ENCODE measurements at places on chromosomes 1 and 21.

- no peak for DNase-seq
Observed at GRCh38 chr1:15546641-15547040, 20.0 kb downstream of the DNAJC16 start.

DNA sequence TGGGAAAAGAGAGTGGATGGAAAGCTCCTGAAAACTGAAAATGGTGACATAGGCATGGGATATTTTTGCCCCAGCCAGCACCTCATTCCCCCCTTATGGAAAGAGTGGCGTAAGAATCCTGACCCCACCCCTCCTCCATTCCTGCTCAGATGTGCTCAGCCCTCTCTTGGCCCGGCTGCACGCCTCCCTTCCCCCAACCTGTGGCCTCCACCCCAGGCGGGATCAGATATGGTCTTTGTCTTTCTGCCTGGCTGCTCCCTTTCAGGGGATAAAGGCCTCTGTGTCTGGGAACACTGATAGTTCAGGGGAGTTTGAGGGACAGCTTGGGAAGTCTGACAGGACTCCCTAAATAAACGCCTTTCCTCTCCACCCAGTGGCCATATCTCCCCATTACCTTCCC lies 49.8 kb downstream of the KIRREL1 start:
- DNase-seq: no peak

- DNase-seq: no peak
Observed at GRCh38 chr21:38134084-38134873, 122.5 kb upstream of the KCNJ15 start.

DNA sequence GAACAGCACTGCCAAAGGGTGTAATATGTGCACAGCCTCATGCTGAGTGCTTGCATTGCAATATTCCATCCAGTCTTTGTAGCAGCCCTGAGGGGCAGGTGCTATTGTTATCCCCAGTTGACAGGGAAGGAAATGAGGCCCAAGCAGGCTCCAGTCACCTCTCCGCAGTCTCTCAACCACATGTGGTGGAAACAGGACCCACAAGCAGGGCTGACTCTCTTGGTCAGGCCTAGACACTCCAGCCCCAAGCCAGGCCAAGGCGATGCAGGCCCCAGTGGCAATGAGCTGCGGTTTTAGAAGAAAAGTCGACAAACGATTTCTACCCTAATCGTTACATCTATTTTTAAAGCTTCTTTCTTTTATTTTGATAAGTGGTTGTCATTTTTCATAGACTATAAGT lies 52.6 kb upstream of the GADD45A start:
- DNase-seq: no peak

DNA sequence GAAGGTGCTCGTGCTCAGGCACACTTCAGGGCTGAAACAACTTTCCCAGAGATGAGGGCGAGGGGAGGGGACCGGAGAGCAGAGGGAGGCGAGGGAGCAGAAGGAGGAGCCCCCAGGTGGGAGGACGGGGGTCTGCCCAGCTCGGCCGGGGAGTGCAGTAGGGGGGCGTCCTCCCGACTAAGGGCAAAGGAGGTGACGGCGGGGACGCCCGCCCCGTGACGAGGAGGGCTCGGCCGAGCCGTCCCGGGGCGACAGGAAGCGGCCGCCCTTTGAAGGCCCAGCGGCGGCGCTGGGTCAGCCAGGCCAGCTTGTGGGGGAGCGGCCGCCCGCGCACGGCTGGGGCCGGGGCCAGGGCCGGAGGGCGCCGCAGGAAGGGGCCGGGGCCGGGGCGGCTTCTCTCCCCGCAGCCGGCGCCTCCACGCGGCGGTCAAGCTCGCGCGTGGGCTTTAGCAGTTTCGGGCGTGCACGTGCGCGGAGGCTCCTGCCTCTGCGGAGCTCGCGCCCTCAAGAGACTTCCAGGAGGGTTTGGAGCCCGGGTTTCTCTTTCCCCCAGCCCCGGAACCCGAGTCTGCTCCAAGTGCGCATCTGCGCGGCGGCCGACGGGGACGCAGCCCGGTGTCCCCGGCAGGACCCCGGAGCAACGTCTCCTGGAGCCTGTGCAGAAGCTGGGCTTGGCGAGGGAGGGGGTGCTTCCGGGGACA lies 100.8 kb upstream of the SLC45A1 start:
- no peak for DNase-seq

DNA sequence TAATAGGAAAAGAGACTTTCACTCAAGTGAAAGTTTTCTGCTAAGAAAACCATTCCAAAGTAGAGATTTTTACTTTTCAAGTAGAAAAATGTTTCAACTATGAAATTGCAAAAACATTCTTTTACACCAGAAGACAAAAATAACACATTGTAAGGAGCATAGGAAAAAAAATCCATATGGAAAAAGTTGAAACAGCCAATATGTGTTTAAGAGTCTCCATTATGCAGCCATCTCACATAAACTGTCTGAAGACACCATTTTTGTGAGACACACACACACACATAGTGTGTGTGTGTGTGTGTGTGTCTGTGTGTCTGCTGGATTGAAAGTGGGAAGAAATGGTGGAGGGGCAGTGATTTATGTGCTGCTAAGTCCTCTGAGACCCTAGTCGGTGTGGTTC lies 162.1 kb downstream of the HHAT start:
- no peak for DNase-seq

DNA sequence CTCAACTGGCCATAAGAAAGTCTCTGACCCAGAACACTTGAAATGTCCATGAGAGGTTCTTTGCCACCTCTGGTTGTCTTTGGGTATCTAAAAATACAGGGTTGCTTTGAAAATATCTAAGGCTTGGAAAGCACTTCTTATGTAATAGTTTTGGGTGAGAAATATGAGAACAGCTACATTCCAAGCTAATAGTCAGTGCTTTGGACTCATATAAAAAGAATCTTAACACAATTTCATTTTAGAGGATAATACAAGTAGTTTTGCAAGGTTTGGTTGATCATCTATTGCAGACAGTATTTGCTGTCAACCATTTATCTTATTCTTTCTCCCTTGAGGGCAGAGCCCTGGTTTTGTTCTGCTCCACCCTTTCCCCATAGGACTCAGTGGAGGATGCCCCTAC lies 207.5 kb downstream of the KCNK2 start:
- no peak for DNase-seq

DNA sequence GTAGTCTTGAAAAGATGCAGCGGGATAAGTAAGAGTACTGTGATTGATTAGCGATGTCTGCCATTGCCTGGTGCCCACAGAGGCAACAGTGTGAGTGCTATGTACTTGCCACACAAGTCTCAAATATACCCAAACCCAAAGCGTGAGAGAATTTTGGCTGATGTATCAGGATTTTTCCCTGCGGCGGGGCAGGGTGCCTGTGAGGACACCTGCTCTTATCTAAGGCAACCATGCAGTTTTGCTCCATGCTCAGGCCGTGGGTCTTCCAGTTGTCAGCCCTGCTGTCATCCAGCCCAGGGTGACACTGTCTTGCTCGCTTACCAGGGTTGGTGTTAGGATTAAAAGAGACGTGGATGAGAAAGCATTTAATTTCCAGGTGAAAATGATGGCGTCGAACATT lies 202.7 kb downstream of the PTPRU start:
- DNase-seq: no peak

- DNase-seq: no peak
Observed at GRCh38 chr1:38612951-38613350, 246.6 kb downstream of the RRAGC start.

GRCh38 chr21:41726970-41727783 lies 39.7 kb downstream of the RIPK4 start:
- DNase-seq: peak; percentile 61

DNA sequence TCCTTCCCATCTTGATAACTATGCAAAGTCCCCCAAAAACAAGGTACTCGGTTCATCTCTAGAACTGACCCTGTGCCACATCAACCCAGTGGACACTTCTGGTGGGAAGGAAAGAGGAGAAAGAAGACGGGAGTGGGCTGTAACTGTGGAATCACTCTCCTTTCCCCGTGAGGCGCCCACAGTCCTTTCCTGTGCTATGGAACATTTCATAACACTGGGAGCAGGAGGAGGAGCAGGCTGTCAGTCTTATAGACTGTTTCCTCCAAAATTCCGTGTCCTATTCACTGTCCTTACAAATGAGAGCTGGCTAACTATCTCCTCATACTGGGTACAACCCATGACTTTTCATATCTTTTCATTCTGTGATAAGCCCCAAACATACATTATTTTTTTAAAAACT lies 40.7 kb downstream of the PLEKHA6 start:
- no peak for DNase-seq

DNA sequence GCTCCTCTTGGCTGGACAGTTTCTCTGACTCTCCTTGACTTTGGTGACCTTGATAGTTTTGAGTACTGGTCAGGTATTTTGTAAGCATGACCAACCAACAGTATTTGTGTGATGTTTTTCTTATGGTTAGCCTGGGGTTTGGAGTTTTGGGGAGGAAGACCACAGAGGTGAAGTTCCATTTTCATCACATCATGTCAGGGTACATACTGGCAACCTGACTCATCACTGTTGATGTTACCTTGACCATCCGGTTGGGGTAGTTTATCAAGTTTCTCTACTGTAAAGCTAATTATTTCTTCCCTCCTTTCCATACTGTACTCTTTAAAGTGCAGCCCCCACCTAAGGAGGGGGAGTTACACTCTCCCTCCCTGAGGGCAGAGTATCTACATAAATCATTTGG lies 13.4 kb downstream of the OSCP1 start:
- DNase-seq: no peak

DNA sequence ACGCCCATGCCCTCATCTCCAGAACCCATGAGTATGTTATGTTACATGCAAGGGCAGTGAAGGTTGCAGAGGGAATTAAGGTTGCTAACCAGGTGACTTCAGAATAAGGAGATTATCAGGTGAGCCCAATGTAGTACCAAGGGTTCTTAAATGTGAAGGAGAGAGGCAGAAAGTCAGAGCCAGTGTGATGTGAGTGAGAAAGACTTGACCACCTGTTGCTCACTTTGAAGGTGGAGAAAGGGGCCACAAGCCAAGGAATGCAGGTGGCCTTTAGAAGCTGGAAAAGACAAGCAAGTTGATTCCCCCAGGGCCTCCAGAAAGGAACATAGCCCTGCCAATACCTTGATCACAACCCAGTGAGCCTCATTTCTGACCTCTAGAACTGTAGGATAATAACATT lies 84.7 kb upstream of the CLDN14 start:
- DNase-seq: no peak

DNA sequence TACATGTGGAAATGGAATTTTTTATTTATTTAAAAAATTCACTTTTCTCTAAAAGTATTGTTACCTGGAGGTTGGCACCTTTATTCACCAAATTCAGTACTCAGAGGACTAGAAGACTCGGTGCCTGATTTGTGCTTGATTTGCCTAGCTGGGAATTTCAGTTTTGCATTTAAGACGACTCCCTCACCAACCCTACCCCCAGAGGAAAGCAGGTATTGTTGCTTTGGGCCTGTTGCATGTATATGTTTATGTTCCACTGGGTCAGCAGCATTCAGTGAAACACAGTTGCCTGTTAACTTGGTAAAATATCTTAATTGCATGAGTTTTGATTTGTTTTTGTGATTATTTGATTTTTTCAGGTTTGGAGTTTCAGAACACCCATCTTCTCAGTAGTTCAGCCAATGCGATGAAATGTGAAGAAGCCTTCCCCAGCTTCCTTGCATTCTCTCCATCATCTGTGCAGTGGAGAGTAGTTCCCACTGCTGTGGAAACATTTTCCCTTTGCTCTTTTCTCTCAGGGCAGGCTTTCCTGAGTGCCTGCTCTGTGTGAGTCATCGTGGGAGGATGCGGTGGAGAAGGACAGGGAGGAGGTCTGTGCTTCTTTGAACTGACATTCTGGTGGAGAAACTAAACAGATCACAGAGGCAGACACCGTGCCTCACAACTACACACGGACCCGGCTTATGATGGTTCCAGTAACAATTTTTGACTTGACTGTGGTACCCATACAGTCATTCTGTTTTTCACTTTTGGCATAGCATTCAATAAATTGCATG lies 6.4 kb downstream of the ADARB1 start:
- DNase-seq: peak; percentile 38
